ENCODE measurements at places on chromosomes 6 and 20. TPM values are rescaled to one million over a fixed set of nuclear protein-coding genes. Genes with fewer than 3 reads are reported as not detected.

The SLC35B2 gene
- polyA plus RNA-seq: 42.1 TPM

The C4B gene
- 9.5 TPM for polyA plus RNA-seq

The WFDC2 gene
- polyA plus RNA-seq: not detected

The TENT5A gene
- 20.2 TPM for polyA plus RNA-seq

The KIAA1586 gene
- 10.6 TPM for polyA plus RNA-seq

The SHLD1 gene
- polyA plus RNA-seq: 5.1 TPM

The DUSP15 gene
- polyA plus RNA-seq: 2.9 TPM

The MCCD1 gene
- not detected for polyA plus RNA-seq

The SMOC2 gene
- 81.6 TPM for polyA plus RNA-seq

The LTA gene
- 0.12 TPM for polyA plus RNA-seq

The FAM120B gene
- polyA plus RNA-seq: 24.7 TPM

The PGBD1 gene
- polyA plus RNA-seq: 7.3 TPM

The ZBP1 gene
- 0.10 TPM for polyA plus RNA-seq

The NKAIN2 gene
- polyA plus RNA-seq: 10.1 TPM

The CAGE1 gene
- 0.08 TPM for polyA plus RNA-seq

The PRRT1 gene
- polyA plus RNA-seq: 1.1 TPM

The FOXA2 gene
- not detected for polyA plus RNA-seq

The ERVFRD-1 gene
- 0.21 TPM for polyA plus RNA-seq

The MAVS gene
- 26.2 TPM for polyA plus RNA-seq

The C6orf132 gene
- polyA plus RNA-seq: 0.69 TPM

The ISM1 gene
- 1.3 TPM for polyA plus RNA-seq

Data from muscle of leg (tissue), 16 donors.